GM12891 (cell line): ENCODE measurements at places on chromosomes 12 and 14.
A peak's percentile ranks its signal among the peaks of the same experiment; 100 is the strongest.

GRCh38 chr12:66379616-66380015 lies 77.3 kb downstream of the HELB start:
- DNase-seq = no peak

DNA sequence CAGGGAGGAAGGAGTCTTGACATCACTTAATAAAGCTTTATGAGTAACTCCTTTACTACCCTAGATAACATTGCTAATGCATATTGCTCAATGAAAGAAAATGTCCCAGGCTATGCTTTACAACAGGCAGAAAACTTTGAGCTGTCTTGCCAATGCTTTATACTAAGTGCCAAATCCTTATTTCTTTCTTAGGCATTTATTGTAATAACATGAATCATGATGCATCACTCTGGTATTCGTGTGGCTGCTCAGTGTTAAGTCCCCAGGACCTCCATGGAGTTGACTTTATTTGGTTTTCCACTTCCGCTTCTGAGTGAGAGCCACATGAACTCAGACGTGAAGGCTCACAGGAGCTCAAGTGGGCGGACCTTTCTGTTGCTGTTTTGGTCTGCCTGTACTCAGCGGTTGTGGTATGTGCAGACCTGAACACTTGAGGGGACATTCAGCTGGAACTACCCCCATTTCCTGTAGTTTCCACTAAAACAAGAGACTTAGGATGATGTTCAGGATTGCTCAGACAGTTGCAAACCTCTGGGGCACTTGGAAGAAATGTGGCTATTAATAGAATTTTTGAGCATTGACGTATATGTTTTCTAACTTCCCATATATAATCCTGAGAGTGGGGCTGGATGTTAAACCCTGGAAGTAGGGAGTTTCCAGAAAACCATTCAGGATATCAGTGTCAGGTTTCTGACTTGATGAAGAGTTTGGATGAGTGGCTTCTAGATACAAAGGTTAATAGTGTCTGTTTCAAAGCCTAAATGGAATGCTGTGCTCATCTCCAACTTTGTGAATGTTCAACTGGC lies 258.6 kb downstream of the MSRB3 start:
- no peak for DNase-seq

DNA sequence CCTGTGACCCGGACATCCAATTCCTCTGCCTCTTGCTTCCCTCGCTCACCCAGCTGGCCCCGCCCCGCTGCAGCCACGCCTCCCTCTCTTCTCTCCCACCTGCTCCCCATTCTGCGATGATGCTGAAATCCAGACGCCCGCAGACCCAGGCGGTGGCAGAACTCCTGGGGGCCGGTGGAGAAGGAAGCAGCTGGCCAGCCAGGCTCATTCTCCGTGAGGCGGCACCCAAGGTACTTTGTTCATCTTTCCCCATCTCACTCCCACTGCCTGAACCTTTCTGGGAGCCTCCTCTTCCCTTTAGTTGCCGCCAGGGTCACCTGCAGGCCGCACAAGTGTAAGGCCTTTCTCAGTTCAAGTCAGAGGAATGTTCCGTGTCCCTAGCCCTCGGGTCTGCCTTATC lies 35.7 kb downstream of the FOXN4 start:
- DNase-seq = no peak

- DNase-seq = no peak
Observed at GRCh38 chr14:101891471-101891870, 72.9 kb upstream of the DYNC1H1 start.

DNA sequence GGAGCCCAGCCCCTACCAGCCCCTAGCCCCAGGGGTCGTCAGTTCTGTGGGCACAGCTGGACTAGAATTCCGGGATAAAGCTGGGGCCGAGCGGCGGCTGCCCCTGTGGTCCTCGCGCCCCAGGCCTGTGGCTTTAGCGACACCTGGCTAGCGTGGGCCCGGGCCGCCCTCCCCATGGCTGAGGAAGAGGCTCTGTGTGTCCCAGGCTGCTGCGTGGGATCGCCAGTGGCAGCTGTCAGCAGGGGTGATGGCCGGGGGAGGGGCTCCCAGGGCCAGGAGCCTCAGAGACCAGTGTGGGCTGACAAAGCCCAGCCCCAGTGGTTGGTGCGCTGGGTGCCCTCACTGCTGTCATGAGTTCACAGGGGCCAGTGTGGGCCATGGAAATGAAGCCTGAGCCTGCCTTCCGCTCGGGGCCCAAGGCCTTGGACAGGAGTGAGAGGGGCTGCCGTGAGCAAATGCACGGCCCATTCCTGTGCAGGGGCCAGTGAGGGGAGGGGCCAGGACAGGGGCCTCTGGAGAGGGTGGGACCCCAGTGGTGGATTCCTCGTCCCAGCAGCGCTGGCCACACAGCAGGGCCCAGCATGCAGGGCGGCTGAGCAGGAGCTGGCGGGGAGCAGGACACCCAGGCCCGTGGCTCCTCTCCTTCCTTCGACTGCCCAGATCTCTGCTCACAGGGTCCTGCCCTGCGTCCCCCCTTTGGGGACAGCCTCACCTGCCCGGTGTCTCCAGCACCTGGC lies 11.4 kb downstream of the FBRSL1 start:
- no peak for DNase-seq

- peak; percentile 7 for DNase-seq
Observed at GRCh38 chr12:43210485-43211192, 341.4 kb downstream of the ADAMTS20 start.
